Activated naive CD4-positive, alpha-beta T cell treated with anti-CD3 and anti-CD28 coated beads, Interleukin-2, amount 50 U/mL, for 16 hours (primary cell): ENCODE measurements at places on chromosomes 7 and 10.

- DNase-seq, result no peak
Observed at GRCh38 chr7:115227473-115228235, 305.8 kb downstream of the MDFIC start.

DNA sequence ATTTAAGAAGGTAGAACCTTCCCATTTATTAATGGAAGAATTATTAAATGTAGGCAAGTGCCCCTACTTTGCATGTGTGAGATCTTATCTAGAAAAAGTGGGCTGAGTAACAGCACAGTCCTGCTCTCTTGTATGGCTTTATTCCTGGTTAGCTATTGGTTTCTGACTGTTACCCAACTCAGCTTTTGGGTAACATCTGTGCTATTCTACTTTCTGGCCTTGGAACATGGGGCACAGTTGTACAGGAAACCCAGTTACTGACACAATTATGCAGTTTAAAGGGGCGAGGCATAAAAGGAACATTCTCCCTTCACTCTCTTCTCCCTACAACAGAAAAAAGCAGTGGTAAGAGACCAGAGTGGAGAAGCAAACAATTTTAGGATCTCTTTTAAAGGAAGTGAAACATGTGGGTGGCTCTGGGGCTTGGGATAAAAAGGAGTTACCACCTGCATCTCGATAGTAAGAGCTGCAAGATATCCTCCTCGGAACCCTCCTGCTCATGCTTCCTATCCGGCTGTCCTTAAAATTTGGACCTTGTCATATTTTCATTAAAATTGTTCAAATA is 16.0 kb downstream of the NUDT5 start:
- DNase-seq, result no peak

GRCh38 chr10:48847691-48848090 is 91.9 kb downstream of the LRRC18 start:
- no peak for DNase-seq

DNA sequence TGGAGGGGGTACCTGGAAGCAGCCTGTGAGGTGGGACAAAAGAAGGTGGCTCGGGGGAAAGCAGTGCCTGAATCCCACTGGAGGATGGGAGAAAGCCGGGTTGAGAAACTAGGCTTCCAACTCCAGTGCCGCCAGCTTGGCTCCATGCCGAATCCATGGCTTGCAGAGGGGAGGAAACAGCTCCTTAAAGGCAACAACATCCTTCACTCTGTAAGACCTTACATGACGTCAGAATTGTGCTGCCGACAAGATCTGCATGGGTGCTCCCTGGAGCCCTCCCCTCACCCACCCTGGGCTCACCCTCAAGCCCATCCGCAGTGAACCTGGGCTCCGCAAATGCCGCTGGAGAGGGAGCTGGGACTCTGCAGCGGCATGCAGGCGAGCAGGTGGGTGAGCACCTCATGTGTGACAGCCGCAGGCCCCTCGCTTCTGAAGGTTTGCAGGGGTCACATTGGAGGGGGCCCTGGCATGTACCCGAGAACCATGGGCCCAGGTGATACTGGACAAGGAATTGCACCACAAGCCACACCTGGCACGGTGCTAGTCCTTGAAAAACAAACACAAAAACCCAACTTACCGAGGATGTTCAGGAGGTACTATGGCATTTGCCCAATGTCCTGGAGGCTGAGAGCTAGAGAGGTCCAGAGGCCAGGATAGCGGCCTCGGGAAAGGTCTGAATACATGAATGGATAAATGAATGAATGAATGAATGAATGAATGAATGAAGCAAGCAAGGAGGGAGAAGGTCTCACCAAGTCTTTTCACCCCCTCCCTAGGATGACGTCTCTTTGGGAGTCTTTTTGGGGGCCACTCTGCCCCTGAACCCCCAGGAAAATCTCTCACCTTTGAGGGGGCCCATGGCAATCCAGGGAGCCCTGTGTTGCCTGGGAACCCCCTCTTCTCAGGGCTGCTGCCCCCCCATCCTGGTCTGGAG is 238.6 kb upstream of the SHH start:
- no peak for DNase-seq

DNA sequence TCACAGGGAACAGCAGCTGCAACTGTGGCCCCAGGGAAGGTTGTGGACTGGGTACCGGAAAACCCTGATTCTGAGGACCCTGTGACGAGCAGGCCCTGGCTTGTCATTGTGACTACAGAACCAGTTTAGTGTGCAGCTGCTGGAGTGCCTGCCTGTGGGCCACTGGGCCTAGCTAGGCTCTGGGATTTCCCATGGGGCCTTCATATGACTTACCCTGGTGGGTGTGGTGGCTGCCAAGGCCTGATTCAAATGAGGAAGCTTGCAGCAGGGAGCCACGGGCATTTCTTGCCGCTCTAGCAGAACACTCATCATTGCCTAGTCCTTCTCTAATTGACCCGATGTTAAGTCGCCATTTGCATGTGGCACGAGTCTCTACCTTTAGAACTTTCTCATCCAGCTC is 14.7 kb upstream of the CAMK2G start:
- no peak for DNase-seq

- DNase-seq, result no peak
Observed at GRCh38 chr7:71077743-71078476, 54.0 kb upstream of the GALNT17 start.

DNA sequence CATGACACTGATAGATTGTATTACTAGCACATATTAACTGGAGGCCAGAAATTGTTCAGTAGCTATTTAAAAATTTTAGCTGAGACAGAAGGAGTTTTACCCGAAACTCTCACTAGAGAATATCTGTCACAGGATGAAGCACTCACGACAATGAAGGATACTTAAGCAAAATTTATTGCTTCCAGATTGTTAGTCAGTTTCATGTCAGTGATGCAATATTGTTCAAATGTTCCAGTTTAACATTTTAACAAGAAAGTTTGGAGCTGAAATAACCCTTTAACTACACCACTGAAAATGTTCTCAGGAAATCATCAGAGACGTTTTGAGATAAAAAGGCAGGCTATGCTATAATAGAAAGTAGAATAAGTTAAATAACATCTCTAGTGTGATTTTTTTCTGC is 15.0 kb upstream of the CADPS2 start:
- DNase-seq, result no peak

DNA sequence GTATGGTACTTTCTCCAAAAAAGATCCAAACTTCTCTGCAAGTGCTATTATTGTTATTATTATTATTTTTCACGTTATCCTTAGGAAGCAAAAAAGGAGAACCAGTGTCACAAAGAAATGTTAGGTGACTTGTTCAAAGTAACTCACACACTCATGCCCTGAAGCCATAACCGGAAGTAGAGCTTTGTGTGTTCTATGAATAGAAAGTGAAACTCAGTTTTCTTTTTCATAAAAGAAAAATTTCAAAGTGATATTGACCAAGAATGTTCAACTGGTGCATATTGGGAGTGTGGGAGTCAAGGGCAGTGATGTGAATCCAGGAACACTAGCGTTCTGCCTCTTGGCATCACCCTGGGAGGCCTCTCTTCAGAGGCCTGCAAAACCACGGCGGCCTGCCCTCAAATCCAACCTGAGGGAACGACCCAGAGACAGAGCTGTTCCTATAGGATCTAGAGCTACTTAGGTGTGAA is 106.1 kb downstream of the PRKCQ start:
- DNase-seq, result peak; percentile 16

DNA sequence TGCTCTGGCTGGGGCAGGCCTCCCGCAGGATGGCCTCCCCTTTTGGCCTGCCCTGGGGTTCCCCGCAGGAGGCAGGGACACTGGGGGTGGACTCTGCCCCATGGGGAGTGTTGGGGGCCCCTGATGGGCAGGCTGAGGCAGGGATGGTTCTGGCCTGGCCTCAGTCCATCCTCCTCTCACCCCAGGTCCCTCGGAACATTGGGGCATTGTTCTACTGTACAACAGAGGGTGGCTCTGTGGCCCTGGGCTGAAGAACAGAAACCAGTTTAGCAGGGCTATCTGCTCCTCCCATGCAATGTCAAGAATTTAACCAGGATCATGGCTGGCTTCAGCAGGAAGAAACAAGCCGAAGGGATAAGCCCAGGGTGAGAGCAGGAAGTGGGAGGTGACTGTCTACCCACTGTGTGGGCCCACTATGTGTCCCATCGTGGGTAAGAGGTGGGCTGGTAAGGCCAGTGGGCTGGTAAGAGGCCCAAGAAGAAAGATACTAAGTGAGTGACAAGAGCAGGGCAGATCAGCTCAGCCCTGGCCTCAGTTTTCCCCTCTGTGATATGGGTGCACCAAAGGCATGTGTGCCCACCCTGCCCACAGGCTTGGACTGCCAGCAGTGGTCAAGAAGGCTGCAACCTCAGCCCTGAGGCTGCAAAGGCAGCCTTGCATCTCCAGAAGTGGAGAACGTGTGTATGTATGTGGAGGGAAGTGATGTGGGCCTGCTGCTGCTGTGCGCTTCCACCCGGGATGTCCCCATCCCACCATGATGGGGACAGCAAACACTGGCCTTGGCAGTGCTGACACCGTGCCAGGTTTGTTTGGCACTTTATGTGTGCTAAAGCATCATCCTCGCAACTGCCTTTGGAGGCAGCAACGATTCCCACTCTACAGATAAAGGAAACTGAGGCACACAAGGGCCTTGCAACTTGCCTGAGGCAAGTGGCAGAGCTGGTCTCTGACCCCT is 138.9 kb downstream of the SH3PXD2A start:
- DNase-seq, result no peak

GRCh38 chr10:88889559-88890337 is 9.7 kb downstream of the STAMBPL1 start:
- DNase-seq, result no peak

GRCh38 chr10:14553448-14553847 is 221.2 kb downstream of the FAM107B start:
- DNase-seq, result no peak

DNA sequence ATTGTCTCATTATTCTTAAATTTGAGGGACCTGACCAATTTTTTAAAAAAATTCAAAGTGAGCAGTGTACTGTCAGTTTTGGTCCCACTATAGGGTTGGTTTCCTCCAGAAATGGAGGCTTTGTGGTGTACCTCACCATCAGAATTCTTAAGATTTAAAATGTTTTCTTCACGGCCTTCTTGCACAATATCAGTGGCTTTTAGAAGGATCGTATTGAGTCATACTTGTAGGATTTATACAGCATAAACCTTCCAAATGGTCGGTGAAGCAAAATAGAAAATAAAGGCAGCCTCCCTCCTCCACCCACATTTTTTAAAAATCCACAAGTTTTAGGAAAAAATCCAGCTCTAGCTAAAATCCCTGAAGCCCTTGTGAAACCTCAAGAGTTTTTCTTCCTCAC is 126.4 kb downstream of the RNLS start:
- DNase-seq, result no peak

- DNase-seq, result no peak
Observed at GRCh38 chr10:104037261-104037951, 48.3 kb downstream of the COL17A1 start.

DNA sequence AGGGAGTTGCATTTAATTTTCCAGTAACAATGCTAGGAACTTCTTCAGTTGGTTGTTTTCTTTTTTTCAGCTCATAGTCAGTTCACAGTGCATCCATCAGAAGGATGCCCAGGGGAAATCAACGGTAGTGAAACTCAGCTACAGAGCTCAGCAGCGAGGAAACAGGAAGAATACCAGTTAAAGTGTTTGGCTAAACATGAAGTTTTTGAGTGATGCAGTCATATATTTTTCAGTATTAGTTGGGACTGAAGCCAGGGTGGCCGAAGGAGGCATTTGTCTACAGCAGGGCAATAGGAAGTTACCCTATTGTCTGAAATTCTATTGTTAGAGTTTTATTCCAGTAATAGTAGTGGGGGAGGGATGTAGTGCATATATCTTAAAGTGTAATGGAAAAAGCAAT is 45.3 kb upstream of the MALRD1 start:
- DNase-seq, result no peak

- no peak for DNase-seq
Observed at GRCh38 chr7:8638076-8638475, 204.7 kb downstream of the NXPH1 start.

GRCh38 chr7:30005464-30005863 is 15.9 kb upstream of the SCRN1 start:
- no peak for DNase-seq

DNA sequence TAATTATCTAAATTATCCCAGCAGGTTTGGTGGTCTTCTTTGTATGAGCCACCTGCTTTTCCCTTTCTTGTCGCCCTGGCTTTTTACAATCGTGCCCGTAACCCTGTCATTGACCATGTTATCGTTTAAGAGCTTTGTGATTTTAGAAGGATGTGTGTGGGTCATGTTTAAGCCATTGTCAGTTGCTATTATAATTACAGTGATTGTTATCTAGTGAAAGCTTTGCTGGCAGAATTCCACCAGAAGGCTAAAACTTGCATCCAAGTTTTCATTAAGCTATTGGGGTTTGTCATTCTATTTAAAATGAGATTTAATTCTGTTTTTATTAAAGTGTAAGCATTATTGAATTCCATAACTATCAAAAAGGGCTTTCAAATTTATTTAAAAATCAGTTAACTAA is 354.2 kb upstream of the TMEM229A start:
- DNase-seq, result no peak

DNA sequence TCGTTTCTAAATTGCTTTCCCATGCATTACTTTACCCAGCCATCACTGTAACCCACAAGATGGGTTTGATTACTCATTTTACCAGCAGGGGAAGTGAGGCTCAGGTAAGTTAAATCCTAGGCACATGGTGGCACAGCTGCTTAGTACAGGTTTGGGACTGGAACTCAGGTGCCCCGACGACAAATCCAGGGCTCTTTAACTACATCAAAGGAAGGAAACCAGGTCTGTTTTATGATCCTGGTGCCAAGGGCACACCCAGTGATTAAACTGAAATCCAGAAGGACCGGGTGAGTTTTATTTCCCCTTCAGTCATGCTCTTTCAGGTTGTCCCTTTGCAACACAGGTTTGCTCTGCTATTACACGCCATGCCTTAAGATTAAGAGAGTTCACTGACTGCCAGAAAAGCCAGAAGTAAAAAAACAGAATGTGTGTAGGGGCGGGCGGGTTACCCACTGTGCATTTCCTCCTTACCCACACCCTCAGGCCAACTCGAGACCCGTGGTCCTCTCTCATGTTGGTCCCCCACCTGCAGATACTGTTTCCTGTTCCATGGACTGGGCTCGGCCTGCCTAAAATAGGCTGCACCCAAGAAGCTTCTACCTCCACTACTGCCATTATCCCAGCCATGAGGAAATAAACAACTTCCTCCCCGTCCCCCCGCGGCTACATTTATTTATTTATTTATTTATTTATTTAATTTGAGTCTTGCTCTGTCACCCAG is 55.1 kb upstream of the KDM7A start:
- DNase-seq, result peak; percentile 19

DNA sequence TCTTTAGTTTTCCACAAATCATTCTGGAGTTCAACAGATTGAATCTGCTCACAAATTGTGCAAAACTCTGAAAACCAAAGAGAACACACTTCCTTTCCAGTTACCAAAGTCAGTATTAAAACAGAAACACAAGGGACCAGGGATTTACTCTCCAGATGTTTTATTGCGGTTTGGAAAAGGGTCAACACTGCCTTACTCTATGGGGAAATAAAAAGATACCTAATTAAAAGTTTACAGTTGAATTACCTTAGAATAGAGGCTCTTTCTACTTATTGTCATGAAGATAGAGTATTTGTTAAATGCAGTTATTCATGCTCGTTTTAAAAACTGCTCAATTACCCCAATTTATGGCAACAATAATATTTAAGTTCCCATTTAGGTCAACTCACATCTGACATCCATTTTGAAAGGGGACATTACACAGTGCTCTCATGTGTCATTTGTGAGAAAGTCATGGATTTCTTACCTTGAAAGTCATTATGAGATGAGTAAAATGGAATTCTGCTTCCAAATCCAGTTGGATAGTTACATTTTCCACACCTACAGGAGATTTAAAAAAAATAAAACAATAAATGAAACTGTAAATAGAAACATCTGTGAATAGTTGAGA is 8.4 kb downstream of the LAMB1 start:
- DNase-seq, result no peak
